AG04449 (cell line): ENCODE measurements at places on chromosomes 6 and 20.

DNA sequence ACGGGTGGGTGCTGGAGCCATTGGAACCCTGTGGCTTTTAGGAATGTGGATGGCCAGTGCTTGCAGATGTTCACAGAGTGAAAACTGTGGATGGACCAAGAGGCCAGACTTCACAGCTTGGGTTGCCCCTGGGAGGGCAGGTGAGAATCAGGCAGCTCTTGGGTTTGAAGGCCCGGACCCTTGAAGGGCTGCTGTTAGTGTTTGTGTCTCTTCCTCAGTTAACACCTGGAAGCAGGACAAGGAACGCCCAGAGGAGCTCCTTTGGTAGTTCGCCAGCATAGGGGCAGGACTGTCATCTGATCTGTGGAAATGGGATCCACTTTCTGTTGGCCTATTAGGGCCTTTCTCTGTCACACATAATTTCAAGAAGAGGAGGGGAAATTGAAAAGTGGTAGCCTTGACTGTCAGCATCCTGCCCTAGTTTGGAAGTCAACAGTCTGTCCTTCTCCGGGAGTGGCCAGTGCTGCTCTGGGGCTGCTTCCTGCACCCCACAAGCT, 43.6 kb downstream of the RIOK1 start:
- no peak for DNase-seq

DNA sequence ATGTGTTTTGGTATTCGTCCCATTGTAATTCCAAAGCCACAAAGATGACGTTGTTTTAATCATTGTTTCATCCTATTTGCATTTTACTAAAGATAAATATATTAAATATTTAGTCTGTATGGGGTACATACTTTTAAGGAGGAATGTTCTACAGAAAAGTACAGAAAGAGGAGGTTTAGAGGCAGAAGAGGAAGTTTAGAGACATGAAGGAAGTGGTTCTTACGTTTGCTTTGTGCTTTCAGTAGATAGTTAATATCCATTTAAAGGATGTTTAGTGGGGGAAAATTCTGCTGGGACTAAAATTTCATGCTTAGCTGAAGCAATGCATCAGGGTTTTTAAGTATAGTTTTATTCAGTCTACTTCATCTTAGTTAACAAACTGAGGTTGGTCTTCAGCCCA, 116.6 kb downstream of the CRYBG1 start:
- no peak for DNase-seq

DNA sequence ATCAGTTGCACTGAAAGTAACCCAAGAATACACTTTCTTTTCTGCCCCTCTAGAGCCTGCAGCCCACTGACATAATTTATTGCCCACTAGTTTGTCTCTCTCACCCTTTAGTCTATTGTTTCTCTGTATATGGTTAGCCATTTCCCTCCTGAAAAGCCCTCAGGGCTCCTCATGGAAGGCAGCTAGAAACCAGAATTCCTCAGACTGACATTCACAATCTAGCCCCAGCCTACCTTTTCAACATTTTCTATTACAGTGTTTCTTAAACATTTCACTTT, 21.4 kb upstream of the PAQR8 start:
- DNase-seq: no peak

GRCh38 chr20:57738484-57738883, 28.7 kb upstream of the PMEPA1 start:
- no peak for DNase-seq

DNA sequence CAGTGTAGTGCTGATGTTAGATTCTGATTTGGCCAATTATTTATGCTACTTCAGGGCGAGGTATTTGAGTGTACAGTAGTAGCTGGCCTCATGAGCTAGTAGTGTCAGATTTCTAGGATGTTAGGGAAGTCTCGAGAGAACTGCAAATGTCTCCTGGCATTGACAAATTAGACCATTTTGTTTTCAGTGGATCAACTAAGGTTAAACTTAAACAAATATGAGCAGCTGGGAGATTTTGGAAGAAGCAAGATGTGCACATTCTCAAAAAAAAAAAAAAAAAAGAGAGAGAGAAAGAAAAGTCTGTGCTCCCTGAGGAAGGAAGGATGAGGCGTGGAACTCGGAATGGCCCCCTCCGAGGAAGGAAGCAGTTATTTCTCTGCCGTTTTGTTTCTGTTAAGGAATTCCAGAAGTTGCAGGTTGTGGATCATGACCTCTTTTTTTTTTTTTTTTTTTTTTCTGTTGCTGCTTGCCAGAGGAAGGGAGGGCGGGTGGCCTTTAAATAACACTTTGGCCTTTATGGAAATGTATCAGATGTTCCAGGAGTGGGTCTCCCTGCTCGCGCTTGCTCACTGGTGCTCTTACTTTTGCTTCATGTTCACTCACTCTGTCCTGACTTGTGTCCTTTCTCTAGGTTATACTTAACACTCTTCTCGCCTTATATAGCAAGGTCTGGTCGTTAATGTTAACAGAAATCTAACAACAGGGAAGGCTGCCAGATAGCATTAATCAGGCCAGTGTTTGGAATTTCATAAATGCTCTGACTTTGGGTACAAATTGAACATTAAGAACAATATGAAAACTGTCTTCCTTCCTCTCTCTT, 124.4 kb downstream of the TCP11 start:
- DNase-seq: no peak

GRCh38 chr6:45082091-45082490, 246.0 kb upstream of the RUNX2 start:
- no peak for DNase-seq
